ENCODE measurements at places on chromosomes 3 and 15. TPM values are rescaled to one million over a fixed set of nuclear protein-coding genes. Genes with fewer than 3 reads are reported as not detected.

DNA sequence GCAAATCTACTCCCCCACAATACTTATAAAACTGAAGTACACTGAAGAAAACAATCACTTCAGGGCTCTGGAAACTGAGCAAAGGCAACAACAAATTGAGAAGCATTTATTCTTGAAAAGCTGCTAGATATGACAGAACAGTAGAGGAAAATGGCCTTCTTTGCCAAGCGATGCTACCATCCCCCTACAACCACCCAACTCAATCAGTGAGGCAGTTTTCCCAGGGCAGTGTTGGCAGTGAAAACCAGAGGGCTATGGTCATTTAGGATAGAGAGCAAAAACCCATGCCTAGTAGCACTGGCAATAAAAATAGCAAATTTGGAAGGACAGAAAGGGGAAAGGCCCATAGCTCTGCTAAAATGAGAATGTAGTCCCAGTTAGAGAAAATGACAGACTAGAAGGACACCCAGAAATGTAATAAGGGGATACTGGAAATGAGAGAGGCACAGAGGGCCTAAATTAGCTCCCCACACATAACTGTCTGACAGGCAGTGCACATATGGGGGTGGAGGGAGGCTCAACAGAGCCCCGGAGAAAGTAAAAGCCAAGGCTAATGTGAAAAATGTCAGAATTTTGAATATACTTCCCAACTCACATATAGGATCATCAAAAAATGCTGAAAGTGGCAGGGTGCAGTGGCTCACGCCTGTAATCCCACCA is 143.5 kb downstream of the GSK3B start:
- no peaks in the 10 kb centered on the region for H3K36me3 ChIP-seq
- no peak for DNase-seq
- H3K27ac ChIP-seq: no peak overlapping the region

GRCh38 chr3:76570436-76571057 is 469.4 kb upstream of the ROBO2 start:
- no peaks in the 10 kb centered on the region for H3K27me3 ChIP-seq
- H3K36me3 ChIP-seq: no peaks in the 10 kb centered on the region
- no peak overlapping the region for H3K4me3 ChIP-seq
- no peak for DNase-seq
- no peak overlapping the region for H3K27ac ChIP-seq

- peaks cover 15% of the 10 kb centered on the region for H3K36me3 ChIP-seq
- peak overlapping the region; percentile 9 for H3K4me3 ChIP-seq
- no peaks in the 10 kb centered on the region for H3K27me3 ChIP-seq
Observed at GRCh38 chr15:64163659-64164362, 989 bp upstream of the PPIB start.

- H3K4me3 ChIP-seq: no peak overlapping the region
- no peak overlapping the region for H3K27ac ChIP-seq
- peaks cover 30% of the 10 kb centered on the region for H3K36me3 ChIP-seq
- H3K27me3 ChIP-seq: no peaks in the 10 kb centered on the region
Observed at GRCh38 chr15:63587527-63587926, 9.7 kb upstream of the FBXL22 start.

DNA sequence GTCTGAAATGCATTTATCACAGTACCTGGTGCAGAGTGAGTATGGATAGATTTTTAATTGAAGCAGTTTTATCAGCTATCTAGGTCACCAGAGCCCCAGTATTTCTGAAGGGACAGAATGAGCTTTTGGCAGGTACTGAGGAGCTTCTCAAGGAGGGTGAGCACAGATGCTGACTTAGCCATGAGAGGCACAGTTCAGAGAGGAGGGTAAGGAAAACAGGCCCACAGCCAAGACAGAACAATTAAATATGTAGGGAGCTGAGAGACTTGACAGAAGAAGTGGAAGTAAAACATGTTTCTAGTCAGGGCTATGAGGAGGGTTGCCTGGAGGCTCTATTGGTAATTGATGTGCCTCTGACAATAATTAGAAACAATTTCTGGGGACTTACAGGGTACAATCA is 20.1 kb downstream of the ZNF80 start:
- no peaks in the 10 kb centered on the region for H3K27me3 ChIP-seq
- no peaks in the 10 kb centered on the region for H3K36me3 ChIP-seq
- H3K27ac ChIP-seq: no peak overlapping the region
- no peaks in the 10 kb centered on the region for H3K4me1 ChIP-seq

GRCh38 chr15:70327856-70328678 is 230.3 kb upstream of the TLE3 start:
- no peak for DNase-seq
- no peaks in the 10 kb centered on the region for H3K27me3 ChIP-seq
- H3K27ac ChIP-seq: no peak overlapping the region
- no peaks in the 10 kb centered on the region for H3K36me3 ChIP-seq
- no peaks in the 10 kb centered on the region for H3K4me1 ChIP-seq
- H3K4me3 ChIP-seq: no peak overlapping the region

DNA sequence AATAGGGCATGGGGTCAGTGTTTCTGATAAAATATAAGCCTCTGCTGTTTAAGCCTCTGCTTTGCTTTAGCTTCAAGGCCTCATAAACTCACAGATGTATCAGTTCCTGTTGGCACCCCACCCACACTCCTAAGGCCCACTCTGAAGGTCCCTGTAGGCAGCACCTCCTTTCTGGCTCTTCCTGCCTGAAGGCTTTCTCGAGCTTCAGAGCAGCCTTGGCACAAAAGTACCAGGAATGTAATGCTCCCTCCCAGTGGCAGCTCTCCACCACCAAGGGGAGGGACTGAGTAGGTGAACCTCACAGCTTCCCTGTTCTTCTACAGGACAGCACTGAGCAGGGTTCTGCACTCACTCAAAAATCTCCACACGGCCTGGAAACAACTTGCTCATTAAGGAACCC is 102.2 kb downstream of the ABHD5 start:
- H3K4me3 ChIP-seq: no peak overlapping the region
- H3K4me1 ChIP-seq: no peaks in the 10 kb centered on the region
- peak; percentile 23 for DNase-seq

DNA sequence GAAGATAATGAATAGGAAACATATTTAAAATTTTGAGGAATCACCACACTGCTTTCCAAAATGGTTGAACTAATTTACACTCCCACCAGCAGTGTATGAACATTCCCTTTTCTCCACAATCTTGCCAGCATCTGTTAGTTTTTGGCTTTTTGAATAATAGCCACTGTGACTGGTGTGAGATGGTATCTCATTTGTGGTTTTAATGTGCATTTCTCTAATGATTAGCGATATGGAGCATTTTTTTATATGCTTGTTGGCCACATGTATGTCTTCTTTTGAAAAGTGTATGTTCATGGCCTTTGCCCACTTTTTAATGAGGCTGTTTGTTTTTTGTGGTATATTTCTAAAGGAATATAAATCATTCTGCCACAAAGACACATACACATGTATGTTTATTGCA is 166.3 kb downstream of the NECTIN3 start:
- H3K27ac ChIP-seq: no peak overlapping the region
- H3K36me3 ChIP-seq: no peaks in the 10 kb centered on the region
- no peak for DNase-seq
- no peak overlapping the region for H3K4me3 ChIP-seq

GRCh38 chr3:177483182-177483967 is 286.1 kb upstream of the TBL1XR1 start:
- no peaks in the 10 kb centered on the region for H3K27me3 ChIP-seq
- DNase-seq: no peak
- no peak overlapping the region for H3K4me3 ChIP-seq
- no peaks in the 10 kb centered on the region for H3K36me3 ChIP-seq
- no peak overlapping the region for H3K27ac ChIP-seq
- no peaks in the 10 kb centered on the region for H3K4me1 ChIP-seq

DNA sequence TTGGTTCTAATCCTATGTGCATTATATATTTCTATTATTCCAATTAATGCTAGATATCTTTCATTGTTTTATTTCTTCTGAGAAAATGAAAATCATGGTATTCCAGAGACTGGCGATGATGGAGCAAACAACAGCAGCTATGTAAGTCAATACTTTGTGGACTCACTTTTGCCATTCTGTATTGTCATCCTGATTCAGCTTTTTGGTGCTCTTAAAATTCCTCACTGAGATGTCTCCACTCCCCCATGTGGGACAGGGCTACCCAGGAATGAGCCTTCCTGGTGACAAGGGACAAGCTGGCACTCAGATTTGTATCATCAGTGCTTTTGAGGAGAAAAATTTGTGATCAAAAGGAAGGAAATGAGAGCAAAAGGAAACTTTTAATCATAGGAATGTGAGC is 56.7 kb upstream of the XCR1 start:
- H3K27me3 ChIP-seq: no peaks in the 10 kb centered on the region
- no peak overlapping the region for H3K27ac ChIP-seq
- H3K4me1 ChIP-seq: no peaks in the 10 kb centered on the region

- H3K4me1 ChIP-seq: no peaks in the 10 kb centered on the region
- no peak for DNase-seq
- no peaks in the 10 kb centered on the region for H3K27me3 ChIP-seq
- H3K36me3 ChIP-seq: no peaks in the 10 kb centered on the region
Observed at GRCh38 chr3:106305882-106306435, 437.1 kb upstream of the CBLB start.

DNA sequence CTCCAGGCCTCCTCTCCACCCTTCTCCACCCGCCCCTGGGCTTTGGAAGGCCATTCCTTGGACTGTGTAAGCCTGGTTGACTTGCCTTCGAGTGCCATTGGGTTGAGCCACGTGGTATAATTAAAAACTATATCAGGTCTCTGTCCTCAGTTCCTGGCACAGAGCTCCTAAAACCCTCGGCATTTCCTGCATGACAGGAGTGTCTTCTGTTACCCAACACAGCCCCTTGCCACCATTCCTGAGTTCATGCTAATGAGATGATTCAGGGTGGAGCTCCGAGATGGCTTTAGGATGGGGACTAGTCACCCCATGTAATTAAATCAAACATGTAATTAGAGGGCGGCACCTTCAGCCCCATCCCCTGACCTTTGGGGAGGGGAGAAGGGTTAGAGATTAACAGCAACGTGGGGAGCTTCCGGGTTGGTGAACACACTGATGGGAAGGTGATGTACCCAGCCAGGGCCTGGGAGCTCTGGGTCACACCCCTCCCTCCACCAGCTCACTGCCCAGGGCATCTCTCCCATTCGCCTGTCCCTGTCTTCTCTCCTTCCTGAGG is 256.4 kb downstream of the FAM43A start:
- no peak overlapping the region for H3K4me3 ChIP-seq
- DNase-seq: no peak
- H3K4me1 ChIP-seq: no peaks in the 10 kb centered on the region

GRCh38 chr3:179318876-179319275 is 4.0 kb upstream of the ZNF639 start:
- no peak overlapping the region for H3K4me3 ChIP-seq
- H3K36me3 ChIP-seq: no peaks in the 10 kb centered on the region
- H3K27me3 ChIP-seq: no peaks in the 10 kb centered on the region

- no peak overlapping the region for H3K27ac ChIP-seq
- H3K4me1 ChIP-seq: peaks cover 5% of the 10 kb centered on the region
- H3K36me3 ChIP-seq: no peaks in the 10 kb centered on the region
- DNase-seq: no peak
- no peaks in the 10 kb centered on the region for H3K27me3 ChIP-seq
- H3K4me3 ChIP-seq: no peak overlapping the region
Observed at GRCh38 chr3:38059591-38059990, 20.6 kb downstream of the DLEC1 start.

DNA sequence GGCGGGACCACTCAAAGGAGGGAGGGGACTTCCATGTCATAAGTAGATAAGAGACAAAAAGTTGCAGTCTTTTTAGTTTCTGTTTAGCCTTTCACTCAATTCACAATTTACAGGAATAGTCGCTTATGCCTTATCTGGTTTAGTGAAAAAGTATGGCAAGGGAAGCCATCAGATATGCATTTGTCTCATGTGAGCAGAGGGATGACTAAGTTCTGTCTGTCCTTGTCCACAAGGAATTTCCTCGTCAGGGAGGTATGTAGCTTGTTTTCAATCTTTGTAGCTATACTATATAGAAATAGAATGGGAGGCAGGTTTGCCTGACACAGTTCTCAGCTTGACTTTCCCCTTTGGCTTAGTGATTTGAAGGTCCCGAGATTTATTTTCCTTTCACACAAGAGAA is 882.8 kb downstream of the NAALADL2 start:
- H3K4me1 ChIP-seq: no peaks in the 10 kb centered on the region
- H3K27me3 ChIP-seq: no peaks in the 10 kb centered on the region
- no peak overlapping the region for H3K4me3 ChIP-seq
- H3K36me3 ChIP-seq: no peaks in the 10 kb centered on the region
- H3K27ac ChIP-seq: no peak overlapping the region

- H3K27me3 ChIP-seq: no peaks in the 10 kb centered on the region
- DNase-seq: no peak
- no peaks in the 10 kb centered on the region for H3K36me3 ChIP-seq
Observed at GRCh38 chr15:49530092-49530491, 90.5 kb downstream of the FAM227B start.

DNA sequence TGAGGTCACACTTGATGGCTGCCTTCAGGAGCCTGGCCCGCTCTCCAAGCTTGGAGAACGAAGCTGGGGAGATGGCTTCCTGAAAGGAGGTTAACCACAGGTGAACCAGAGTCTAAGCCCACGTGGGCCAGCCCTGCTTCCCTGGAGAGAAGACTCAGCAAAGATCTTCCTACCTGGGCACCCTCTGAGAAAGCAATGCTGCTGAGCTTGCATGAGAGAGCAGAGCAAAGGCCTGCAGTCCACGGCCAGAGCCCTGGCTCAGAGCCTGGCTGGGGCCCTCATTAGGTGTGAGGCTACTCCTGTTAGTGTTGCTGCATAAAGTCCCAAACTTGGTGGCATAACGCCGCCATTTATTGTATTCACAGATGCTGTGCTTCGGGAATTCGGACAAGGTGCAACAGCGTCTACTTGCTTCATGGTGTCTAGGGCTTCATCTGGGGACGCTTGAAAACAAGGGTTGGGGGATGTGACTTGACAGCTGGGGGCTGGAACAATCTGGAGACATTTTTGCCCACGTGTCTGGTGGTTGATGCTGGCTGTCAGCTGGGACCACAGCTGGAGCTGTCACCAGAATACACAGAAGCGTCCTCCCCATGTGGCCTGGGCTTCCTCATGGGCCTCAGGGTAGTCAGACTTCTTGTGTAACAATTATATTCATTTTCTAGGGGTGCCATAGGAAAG is 87.9 kb upstream of the MEF2A start:
- no peaks in the 10 kb centered on the region for H3K27me3 ChIP-seq
- no peak overlapping the region for H3K27ac ChIP-seq
- H3K4me3 ChIP-seq: no peak overlapping the region

- H3K27me3 ChIP-seq: no peaks in the 10 kb centered on the region
- no peaks in the 10 kb centered on the region for H3K36me3 ChIP-seq
- no peak overlapping the region for H3K4me3 ChIP-seq
- no peak overlapping the region for H3K27ac ChIP-seq
- DNase-seq: no peak
- H3K4me1 ChIP-seq: no peaks in the 10 kb centered on the region
Observed at GRCh38 chr15:38674448-38674847, 109.8 kb upstream of the RASGRP1 start.

Gene ASB14
- not detected for total RNA-seq

Gene STAB1
- 198 TPM for total RNA-seq

Gene MYEF2
- total RNA-seq: 0.42 TPM

Gene CPEB1
- total RNA-seq: 0.14 TPM

Gene CNTN4
- 3.8 TPM for total RNA-seq

Gene PLA2G4E
- total RNA-seq: not detected

Gene GPR176
- total RNA-seq: 1.3 TPM

Gene KCNMB2
- total RNA-seq: 0.08 TPM

Gene CISH
- total RNA-seq: 4.7 TPM

Gene BCL2A1
- total RNA-seq: 1.8 TPM

Gene DUOXA1
- not detected for total RNA-seq
